ENCODE measurements at places on chromosomes 3 and 15.

- DNase-seq, result no peak
These were observed 17.8 kb upstream of the FGF12 start for GRCh38 chr3:192745150-192745549.

GRCh38 chr3:36295296-36295695 is 85.0 kb upstream of the STAC start:
- no peak for DNase-seq

GRCh38 chr3:56753206-56753820 is 48.4 kb downstream of the ARHGEF3 start:
- no peak for DNase-seq

DNA sequence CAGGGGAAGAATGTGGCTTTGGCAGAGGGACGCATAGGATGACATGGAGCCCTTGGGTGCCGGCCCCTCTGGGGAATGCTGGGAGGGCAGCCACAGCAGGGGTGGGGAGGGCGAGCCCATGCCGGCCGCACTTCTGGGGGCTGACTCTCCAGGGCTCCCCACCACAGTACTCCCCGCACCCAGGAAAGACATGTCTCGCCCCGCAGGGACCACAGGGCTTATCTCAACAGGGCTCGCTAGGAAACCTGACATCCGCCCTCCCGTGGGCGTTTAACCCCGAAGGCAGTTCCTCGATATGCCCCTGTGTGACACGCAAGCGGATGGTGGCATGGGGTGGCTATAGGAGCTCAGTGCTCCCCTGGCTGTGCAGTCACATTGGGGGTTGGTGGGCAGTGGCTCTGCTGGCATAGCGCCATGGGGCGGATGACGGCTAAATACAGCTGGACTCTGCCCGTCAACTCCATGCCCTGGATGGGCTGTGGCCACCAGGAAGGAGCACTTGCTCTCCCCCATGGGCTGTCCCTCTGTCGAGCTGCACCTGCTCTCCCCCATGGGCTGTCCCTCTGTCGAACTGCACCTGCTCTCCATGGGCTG is 141.4 kb downstream of the ADAMTS17 start:
- no peak for DNase-seq

DNA sequence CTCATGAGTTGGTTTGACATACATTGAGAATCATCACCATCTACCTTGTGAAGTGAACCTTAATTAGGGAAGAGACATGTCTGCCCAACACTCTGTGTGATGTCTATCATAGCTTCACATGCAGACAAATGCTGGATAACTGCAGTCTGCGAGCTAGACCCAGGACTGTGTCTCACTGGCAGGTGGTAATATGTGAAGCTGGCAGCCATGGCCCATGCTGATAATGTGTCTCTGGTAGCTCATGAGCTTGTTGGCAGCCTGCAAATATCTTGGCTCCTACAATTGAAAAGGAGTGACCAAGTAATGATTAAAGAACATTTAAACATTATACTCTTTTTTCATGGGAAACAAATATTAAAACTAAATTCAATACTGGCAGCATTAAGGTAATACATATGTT is 234.8 kb downstream of the CHST2 start:
- no peak for DNase-seq

DNA sequence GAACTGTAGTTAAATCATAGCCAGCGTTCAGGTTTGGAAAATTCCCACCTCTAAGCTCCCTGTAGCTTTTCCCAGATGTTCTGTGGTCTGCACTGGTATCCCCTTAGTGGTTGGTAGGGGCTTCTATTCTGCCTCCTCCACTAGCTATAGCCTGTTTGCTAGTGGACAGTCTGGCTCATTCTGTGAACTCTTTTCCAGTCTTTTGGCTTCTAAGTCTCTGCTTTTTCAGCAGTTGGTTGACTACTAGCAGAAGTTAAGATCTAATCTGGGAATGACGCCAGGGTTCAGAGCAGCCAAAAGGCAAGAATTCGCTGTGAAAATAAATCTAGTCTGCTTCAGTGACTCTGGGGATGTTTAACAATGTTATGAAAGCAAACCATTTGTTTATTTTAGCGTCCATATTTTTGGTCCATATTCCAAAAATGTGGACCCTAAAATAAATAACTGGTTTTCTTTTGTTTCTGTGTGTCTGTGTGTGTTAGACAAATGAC is 73.7 kb upstream of the WDR72 start:
- no peak for DNase-seq

GRCh38 chr3:69786854-69787253 is 47.6 kb downstream of the MITF start:
- no peak for DNase-seq

GRCh38 chr3:60967141-60967540 is 284.1 kb downstream of the FHIT start:
- DNase-seq, result no peak

All from smooth muscle cell of the brain vasculature (primary cell).